Stimulated activated CD8-positive, alpha-beta memory T cell treated with anti-CD3 and anti-CD28 coated beads, Interleukin-7, amount 100 ng/mL, for 1 hour (primary cell): ENCODE measurements at places on chromosomes 5 and 9.

DNA sequence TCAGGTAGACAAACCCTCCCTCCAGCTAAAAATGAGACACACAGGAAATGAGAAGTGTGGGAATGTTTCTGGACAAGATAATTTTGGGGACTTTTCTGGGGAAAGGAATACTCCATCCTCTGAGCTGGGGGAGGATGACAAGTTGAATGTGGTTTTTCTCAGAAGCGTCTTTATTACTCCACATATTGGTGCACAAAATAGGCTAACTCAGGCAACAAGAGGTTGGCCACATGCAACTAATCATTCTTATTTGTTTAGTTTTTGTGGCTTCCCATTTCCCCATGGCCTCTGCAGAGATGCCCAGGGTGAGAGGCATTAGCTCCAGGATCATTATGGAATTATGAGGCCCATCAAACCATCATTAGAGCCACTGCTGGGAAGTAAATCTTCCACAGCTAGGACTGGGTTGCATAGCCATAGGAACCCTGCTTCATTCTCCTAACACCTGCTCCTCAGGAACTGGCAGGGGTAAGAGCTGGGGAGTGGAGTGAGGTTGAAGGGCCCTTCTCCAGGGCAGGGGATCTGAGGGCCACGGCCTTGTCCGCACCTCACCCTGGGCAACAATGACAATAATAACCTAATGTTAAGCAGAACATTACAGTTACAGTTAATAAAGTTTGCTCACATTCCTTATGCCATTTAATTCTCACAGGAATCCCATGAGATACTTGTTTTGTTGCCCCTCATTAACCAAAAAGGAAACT lies 9.3 kb upstream of the SIL1 start:
- no peak for DNase-seq

DNA sequence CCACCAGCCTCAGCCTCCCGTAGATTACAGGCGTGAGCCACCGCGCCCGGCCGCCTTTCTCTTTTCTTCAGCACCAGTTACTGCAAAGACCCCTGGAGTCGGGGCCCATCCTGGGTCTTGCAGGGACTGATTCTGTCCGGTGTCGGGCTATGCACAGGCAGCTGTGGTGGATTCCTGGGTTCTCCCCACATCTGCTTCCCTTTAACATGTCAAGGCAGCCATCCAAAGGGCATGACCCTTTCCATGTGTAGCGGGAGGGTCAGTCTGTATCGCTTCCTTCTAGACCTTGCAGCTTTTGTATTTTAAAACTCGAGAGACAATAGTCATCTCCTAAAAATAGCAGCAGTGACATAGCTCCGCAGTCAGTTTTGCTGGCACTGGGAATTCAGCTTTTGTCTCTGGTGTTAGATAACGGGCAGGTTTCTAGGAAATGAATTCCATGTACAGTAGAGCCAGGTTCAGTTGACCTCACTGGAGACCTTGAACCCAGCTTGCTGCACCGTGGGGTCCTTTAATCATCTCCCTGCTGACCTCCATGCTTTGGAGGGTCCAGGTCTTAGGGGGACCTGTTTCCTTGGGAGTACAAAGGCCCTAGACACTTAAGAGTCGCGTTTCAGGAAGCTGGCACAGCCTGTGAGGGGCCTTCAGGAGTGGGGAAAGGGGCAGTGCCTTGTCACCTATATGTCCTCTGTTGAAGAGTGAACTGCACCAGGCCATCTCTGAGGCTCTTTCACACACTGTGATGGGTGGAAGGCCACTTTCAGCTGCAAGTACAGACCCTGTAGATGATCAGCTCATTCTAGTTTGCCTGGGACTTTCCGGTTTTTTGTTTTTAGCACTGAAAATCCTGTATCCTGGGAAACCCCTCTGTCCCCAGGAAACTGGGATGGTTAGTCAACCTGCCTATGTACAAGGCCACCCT lies 13.8 kb downstream of the ANKRD33B start:
- DNase-seq, result no peak

DNA sequence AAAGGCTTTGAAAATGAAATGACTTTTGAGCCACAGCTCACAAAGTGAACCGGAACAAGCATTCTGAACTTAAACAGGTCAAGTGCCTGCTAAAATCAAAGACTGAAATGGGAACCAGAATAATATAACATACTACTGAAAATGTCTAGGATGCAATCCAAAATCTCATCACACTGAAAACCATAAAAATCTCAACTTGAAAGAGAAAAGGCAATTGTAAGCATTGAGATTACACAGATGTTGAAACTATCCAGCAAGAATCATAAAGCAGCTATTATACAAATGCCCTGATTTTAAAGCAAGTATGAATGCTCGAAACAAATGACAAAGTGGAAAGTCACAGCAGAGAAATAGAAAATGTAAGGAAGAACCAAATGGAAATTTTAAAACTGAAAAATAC lies 211.5 kb upstream of the GAS1 start:
- no peak for DNase-seq

GRCh38 chr9:100472788-100473275 lies at the start of gene TMEFF1:
TMEFF1 (plus strand) TSS chr9:100473149; CDS start chr9:100473545, 396 bp downstream.
- DNase-seq, result no peak

- DNase-seq, result no peak
These were observed 316.1 kb downstream of the DMRT2 start for GRCh38 chr9:1366276-1366675.

GRCh38 chr5:148685520-148686134 lies 31.3 kb upstream of the HTR4 start:
- DNase-seq, result no peak

DNA sequence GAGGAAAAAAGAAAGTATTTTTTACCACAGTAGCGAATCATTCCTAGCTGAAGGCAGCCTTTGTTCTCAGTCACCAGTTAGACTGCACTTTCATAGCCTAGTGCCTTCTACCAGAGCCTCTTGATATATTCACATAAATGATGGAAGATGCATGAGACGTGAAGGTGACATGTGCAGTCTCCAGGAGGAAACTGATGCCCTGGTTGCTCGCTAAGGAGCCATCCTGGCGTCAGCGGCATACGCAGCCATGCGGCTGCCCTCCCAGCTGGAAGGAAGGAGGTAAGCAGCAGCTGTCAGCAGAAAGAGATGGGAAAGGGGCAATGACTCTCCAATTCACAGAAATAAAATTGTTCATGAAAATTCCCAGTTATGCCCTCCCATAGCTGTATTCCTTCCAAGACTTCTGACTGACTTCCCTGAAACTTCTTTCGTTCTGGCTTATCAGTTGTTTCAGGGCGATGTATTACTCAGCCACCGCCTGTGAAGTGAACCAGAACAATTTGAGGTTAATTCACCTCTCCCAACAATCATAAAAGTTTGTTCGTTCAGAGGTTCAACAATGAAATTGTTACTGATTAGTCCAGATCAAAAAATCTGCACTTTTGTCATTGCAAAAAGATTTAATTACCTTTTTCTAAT lies 331.2 kb downstream of the NR2F1-AS1 start:
- DNase-seq, result no peak
